Renal cortical epithelial cell (primary cell): ENCODE measurements at places on chromosomes 6 and 20.

GRCh38 chr20:21280522-21281016 lies 22.6 kb upstream of the XRN2 start:
- DNase-seq: no peak

GRCh38 chr6:168050881-168051586 lies 28.0 kb downstream of the FRMD1 start:
- no peak for DNase-seq

DNA sequence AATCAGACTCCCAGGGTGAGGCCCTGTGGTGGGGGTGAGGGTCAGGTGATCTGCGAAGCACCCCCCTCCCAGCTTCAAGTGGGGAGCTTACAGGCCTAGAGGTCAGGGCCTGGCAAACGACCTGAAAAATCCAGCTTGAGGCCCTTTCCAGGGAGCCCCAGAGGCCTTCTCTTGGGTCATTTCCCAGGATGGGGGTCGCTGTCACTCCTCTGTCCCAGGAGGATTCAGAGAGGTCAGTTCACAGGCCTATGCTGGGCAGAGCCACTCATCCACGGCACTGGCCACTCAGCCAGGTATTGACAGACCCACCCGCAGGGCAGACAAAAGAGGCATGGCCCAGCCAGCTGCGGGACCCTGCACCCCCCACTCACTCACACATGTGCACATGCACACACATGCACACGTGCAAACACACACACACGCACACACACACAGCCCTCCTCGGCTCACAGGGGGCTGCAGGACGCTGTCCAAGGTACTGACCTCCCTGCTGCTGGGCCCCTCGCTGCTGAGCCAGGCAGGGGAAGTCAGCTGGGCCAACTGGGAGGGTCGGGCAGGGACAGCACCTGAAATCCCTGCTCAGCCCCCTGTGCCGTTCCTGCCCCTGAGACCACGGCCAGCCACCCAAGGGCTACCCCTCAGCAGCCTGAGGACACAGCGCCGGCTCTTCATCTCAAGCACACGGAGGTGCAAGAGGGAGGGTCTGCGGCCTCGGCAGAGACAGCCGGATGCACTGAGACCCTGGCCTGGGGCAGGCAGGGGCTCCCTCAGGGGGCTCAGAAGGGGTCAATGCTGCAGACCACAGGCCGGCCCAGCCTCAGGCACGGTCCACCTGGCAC lies 113.8 kb downstream of the TAF4 start:
- DNase-seq: no peak

DNA sequence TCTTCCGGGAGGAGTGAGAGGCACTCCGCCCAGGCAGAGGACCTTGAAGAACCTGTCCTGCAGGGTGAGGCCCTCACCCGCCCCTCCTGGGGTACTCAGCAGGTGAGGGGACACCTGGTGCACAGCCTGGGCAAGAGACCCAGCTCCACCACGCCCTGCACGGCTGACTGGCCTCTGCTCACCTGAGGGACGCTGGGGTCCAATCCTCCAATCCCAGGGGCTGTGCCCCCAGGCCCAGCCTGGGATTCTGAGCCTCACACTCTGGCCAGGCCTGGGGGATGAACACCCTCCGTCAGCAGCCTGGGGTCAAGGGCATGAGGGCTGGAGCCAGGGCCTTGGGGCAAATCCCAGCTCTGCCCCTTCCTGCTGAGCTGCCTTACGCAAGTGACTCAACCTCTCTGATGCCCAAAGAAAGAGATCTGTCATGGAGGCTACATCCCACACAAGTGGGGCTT lies 149.9 kb upstream of the PTPN1 start:
- DNase-seq: no peak

DNA sequence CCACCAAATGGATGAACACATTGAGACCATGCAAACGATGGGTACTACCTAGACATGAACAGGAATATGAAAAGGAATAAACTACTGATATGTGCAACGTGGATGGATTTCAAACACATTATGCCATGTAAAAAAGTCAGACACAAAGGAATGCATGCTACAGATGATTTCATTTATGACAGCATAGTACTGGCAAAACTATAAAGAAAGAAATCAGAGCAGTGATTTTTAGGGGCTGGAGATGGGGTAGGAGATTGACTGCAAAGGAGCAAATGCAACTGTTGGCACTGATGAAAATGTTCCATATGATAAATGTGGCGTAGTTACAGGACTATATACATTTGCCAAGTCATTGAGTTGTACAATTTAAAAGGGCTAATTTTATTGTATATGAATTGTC lies 13.4 kb upstream of the COL12A1 start:
- DNase-seq: no peak

DNA sequence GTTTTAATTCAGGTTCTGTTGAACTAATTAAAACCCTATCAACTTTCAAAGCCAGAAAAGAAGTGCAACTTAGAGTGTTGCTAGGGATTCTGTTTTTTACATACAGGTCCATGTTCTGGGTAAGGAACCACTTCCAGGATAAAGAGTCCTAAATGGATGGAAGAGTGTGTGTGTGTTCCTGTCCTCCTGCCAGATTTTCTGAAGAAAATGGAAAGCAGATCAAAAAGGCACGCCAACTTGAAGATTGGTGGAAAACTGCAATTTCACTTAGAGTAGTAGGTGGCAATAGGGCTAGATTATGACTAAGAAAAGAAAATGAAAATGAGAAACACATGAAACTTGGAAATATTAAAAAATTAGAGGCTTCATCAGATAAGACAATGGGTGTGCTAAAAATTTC lies 85.3 kb downstream of the COL21A1 start:
- DNase-seq: no peak

GRCh38 chr20:57680131-57680716 lies 29.6 kb downstream of the PMEPA1 start:
- DNase-seq: peak; percentile 76

- DNase-seq: no peak
Measured at GRCh38 chr6:166955121-166955864, 1.1 kb downstream of the RNASET2 start.

- DNase-seq: no peak
Measured at GRCh38 chr20:40431611-40432010, 257.4 kb downstream of the MAFB start.

DNA sequence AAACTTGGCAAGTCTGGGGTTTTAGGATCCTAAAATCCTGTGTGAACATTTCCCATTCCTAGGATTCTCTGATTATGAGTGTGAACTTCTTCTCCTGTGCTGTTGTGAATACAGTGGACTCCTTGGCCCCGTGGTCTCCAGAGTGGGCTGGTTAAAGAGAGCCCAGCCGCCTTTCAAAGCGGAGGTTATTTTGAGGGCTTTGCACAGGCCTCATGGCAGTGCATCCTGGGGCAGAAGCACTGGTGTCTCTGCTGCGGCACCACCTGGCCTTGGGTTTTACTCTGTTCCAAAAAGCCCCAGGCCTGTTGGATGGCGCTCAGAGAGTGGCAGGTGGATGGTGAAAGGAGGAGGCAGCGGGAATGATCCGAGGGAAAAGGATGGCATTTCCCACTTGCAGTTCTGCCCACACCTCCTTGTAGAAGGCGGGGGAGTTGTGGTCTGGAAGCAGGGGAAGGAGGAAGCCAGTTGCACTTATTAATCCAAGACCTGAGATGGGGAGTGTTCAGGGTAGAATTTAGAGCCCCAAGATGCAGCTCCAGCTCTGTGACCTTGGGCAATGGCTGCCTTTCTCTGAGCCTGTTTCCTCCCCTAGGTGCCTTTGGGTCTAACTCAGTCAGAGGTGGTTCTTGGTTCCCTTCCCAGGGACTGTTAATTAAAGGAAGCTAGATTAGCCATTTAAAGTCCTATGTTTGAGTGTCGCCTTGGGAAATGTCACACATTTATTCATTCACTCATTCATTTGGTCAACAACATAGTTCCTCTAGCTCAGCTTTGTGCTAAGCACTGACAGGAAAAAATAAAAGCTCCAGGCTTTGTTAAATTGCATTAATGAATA lies 22.4 kb downstream of the MMP24 start:
- peak; percentile 11 for DNase-seq
